IPS-NIHi11 (cell line): ENCODE measurements at places on chromosomes 1 and 21.
A peak's percentile ranks its signal among the peaks of the same experiment; 100 is the strongest.

- DNase-seq: no peak
These were observed 127.6 kb downstream of the KCNK2 start for GRCh38 chr1:215210167-215210566.

DNA sequence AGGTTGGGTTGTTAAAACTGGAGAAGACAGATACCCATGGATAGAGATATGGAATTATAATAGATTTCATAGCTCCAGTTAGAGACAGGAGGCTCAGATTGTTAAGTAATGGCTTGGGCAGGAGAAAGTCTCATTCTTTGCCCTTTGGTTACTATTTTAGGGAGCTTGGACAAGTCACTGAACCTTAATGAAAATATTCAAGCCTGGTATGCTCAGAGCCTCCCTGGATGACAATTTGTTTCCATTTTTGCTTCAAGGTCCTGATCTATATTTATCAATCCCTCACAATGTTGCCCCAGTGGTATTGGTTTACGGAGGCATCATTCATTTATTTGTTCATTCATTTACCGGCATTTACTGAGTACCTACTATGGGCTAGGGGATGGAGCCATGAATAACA lies 37.5 kb downstream of the RCSD1 start:
- no peak for DNase-seq

DNA sequence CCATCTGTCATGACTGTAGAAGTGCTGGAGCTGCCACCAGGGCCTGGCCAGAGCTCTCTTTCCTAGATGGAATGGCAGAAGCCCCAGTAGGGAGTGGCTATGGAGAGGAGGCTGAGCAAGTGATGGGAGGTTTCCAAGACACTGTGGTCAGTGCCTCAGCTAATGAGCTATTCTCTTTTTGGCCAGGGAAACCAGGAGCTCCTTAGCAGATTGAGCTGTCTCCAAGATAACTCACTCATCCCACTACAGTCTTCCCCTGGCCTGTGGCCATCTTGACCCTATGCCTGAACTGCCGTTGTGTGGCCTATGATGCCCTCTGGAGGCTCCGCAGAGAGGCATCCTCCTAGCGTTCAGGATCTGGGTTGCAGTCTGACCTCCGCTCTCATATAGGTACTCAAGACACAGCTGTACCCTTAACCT lies 60.5 kb downstream of the ERI3 start:
- peak; percentile 72 for DNase-seq

DNA sequence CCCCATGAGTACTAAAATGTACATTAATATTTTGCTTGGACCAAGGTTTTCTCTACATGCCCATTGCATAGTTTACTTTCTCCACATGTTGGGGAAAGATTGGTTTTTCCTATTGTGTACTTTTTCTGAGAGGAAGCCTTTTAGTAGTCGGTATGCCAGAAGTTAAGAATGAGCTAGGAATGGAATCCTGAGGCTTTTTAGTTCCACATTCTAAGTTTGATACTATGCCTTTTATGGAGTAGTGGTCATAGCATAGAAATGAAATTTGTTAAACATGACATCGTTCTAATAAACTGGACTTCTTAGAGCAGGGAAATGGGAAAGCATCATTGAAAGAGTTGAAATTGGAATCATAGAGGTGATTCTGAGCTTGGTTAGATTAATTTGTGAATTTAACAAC lies 64.3 kb downstream of the BCL9 start:
- no peak for DNase-seq

GRCh38 chr1:216929870-216930582 lies 206.8 kb upstream of the ESRRG start:
- no peak for DNase-seq

DNA sequence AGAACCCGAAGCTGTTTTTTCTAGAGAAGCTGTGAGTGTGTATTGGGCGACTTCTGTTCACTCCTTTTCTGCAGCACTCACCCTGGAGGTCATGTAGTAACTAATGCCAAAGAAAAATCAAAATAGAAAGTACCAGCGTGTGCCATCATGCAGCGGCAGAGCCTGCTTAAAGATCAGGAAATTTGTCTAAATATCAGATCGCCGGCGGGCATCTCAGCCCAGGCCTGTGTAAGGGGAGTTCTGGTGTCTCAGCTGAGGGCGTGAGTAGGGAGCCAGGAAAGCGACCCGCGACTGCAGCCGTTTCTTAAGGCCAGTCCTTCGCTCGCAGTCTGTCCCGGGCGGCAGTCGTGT lies 768 bp downstream of the EDARADD start:
- DNase-seq: no peak

- no peak for DNase-seq
These were observed 36.5 kb downstream of the RIPK4 start for GRCh38 chr21:41730367-41730765.

DNA sequence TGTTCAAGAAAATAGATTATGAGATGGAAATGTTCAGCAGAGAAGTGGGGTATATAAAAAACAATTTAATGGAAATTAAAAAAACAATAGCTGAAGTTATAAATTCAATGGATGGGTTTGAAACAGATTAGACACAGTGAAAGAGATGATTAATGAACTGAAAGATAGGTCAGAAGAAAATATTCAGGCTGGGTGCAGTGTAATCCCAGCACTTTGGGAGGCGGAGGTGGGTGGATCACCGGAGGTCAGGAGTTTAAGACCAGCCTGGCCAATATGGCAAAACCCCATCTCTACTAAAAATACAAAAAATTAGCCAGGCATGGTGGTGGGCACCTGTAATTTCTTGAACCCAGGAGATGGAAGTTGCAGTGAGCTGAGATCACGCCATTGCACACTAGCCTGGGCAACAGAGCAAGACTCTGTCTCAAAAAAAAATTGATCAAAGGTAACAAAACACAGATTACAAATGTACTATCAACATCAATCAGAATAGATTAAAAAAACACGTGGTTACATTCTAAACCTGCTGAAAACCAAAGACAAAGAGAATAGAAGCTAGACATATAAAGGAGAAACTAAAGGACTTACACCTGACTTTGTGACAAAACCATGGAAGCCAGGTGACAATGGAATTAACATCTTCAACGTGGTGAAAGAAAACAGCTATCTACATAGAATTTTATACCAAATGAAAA lies 4.8 kb upstream of the SUMO3 start:
- DNase-seq: no peak

GRCh38 chr1:152912900-152913299 lies 4.6 kb downstream of the IVL start:
- DNase-seq: no peak

GRCh38 chr1:83631851-83632250 lies 367.1 kb downstream of the TTLL7 start:
- DNase-seq: no peak

DNA sequence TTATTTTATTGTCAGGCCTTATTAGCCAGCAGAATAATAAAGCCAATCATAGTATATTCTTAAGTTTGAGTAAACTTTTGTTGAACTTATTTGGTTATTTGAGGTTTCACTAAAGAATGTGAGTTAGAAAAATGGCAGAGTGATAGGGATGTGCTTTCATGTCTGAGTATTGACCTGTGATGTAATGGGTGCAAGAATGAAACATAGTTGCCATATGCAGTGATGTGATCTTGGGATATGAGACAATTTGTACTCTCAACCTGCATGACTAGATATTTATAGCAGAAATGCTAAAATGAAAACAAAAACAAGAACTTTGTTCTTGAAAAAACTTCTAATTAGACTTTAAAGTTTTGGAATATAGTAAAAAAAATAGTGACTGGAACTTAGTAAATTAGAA lies 97.9 kb downstream of the DISP1 start:
- DNase-seq: no peak

GRCh38 chr1:237045278-237046016 lies 3.5 kb downstream of the RYR2 start:
- peak; percentile 33 for DNase-seq

DNA sequence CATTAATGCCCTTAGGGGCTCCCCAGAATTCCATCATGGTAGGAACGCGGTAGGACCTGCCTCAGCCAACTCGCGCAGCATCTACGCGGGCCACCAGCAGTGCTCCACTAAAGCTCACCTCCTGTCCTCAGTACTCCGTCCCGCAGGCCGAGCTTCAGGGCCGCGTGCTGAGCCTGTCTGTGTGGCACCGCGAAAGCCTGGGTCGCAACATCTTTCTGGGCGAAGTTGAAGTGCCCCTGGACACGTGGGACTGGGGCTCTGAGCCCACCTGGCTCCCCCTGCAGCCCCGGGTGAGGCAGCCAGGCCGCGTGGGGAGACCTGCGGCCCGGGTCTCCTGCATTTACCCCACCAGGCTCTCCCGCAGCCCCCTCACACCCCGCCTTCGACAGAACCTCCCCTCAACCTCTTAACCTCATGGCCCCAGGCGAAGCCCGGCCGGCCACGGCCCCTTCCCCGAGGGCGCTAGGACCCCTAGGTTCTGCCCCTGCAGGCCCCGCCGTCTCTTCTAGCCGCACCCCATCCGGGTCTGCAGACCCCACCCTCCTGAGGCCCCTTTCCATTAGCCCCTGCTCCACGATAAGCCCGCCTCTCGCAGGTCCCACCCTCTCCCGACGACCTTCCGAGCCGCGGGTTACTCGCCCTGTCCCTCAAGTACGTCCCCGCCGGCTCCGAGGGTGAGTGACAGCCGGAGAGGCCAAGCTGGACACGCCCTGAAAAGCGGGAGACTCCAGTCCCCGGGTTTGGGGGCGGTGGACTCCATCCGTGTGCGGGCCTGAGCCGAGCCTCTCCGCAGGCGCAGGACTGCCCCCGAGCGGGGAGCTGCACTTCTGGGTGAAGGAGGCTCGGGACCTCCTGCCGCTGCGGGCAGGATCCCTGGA lies 9.1 kb downstream of the SYTL1 start:
- peak; percentile 90 for DNase-seq

DNA sequence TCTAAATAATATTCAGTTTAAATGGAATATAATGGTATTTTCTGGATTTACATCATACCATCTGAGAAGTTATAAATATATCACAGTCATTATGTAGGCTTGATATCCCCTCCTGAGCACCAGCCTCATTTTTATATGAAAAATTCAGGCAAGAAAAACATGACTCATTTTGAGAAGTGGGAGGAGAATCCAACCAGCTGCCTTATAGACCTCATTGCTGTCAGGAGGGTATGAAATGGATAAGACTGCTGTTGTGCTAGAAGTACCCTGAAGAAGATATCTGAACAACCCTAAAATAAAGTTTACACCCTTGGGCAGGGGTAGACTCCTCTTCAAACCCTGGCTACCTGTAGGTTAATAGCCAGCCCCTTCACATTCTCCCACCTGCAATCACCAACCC lies 8.8 kb downstream of the GIPC2 start:
- no peak for DNase-seq

GRCh38 chr1:227887697-227888403 lies 59.9 kb downstream of the WNT9A start:
- DNase-seq: peak; percentile 84

DNA sequence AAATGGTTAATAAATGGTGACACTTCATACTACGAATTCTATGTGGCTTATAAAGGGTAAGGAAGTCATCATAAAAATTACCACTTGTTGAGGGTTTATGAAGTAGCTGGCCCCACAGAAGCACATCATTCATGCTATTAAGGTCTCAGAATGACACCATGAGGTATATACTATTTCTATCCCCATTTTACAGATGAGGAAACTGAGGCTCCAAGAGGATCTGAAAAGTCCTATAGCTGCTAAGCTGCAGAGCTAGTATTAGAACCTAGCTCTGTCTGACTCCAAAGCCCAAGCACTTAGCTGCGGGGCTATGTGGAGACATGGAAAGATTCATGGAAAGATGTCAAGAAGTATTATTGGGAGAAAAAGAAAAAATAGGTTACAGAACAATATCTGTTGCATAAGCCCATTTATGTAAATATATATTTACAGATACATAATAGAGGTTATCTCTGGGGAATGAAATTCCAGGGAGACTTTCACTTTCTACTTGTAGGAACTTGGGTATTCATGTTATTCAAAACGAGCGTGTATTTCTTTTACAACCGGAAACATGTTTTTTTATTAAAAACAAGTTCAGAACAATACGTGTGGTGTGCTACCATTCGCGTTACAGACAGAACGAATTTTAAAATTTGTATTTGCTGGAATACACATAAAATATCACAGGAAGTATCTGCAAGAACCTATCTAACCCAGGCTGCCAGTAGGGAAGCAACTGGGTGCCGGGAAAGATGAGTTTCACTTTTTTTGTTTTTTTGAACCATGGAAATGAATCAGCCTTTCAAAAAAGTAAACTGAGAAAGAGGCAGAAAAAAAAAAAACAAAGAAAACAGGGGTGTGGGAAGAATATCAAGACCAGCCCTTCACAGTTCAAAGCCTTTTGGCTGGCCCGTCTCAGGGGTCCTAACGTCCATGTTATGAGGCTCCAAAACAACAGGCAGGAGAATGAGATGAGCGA lies 13.4 kb downstream of the SPOCD1 start:
- no peak for DNase-seq

DNA sequence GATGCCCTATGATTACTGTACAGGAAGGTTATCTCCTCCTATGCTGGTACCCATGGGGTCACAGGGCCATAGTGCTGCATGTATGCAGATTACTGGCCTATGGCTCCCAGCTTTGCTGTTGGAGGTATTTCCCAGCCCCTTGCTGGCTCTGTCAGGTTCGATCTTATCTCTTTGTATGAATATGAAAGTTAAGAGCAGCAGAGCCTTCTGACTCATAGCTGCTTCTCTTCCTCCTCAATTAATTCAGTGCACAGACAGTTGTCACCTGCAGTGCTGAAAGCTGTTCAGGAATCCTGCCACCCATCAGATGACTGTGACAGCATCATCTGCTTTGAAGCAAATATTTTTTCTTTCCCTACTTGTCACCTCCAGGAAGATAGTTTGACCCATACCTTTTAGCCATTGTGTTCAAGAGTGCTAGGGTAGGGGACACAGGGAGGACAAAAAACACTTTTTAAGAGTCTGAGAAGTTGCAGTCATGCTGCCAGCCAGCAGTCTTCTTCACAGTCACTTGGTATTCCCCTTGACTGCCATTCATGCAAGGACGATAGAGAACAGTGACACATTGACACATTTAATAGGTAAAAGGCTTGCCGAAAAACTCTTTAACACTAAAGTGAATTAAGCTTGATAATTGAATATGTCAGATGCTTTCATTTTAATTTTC lies 73.1 kb downstream of the KIF1B start:
- DNase-seq: no peak

- DNase-seq: no peak
These were observed 26.0 kb upstream of the UAP1 start for GRCh38 chr1:162535501-162535900.

DNA sequence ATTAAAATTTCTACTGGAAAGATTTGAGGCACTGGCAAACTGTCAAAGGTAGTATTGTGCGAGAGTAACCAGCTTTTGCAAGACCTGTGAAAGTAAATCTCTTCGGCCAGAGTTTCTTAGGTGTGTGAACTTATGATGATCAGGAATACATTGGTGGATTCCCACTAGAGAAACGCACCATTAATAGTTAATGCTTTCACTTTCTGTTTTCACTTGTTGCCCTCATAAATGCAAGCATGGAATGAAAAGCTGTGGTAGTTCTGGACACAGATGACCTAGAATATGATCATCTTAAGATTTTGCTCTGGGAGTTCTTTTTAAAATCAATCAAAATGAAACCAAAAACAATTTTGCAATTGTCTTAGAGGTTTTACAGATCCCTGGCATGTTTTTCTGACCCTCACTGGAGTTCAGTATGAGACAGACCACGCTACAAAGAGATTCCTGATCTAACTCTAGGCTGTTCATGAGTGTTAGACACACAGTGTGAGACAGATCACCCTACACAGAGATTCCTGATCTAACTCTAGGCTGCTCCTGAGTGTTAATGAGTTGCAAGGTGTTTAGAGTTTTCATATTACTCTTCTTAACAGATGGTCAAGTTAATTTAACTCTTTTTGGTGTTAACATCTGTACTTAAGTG lies 98.8 kb downstream of the SDCCAG8 start:
- no peak for DNase-seq

- DNase-seq: no peak
These were observed 98.6 kb downstream of the ENAH start for GRCh38 chr1:225554216-225554812.
